Esophagus mucosa (tissue), 1 donor: ENCODE measurements at places on chromosomes 13 and 19.

GRCh38 chr19:19538061-19538784, at the start of gene CILP2:
Gene CILP2, plus strand, starts transcription at chr19:19538265. Its CDS starts 85 bp downstream, at chr19:19538350.
- no peak for ATAC-seq

DNA sequence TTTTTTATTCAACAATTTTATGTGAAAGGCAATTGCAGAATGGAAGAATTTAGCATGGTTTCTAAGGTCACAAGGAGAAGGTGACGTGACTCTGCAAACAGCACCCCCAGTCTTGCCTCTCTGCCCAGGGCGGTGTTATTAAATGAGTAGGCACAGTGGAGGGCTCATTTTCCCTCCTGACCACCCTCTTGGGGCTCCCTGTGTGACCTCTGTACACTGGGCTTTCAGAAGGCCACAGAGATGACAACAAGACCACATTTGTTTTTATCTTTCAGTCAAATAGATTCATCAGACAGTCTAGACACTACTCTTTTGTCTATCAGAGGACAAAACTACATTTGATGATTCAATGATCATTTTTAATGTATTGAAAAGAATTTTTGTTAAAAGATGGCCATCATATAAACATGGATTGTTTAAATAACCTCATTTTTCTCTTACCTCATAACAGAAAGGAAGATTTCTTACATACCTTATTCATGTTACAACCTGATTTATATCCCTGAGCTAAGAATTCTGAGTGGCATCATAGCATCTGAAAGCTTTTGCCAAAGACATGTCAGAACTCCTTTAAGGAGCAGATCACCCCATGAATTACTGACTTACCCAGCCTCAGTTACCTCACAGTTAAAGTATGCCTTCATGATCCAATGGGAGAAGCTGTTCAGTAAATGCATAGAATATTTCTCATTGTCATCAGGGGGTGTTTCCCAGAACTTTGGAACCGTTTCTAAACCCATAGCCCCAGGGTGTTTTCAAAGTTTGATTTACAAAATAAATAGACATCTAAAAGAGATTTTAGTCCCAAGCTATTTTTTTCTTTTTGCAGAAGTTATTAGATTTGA, 184.0 kb upstream of the RFC3 start:
- peak; percentile 80 for ATAC-seq

GRCh38 chr13:97414392-97414791, 19.6 kb upstream of the RAP2A start:
- ATAC-seq, result no peak

- no peak for ATAC-seq
These were observed 164.3 kb downstream of the DCT start for GRCh38 chr13:94315188-94315587.

- no peak for ATAC-seq
These were observed 108.6 kb downstream of the EFNB2 start for GRCh38 chr13:106426909-106427308.
